Posterior cingulate gyrus (tissue), 11 donors: ENCODE measurements at places on chromosomes 6 and 20.

DNA sequence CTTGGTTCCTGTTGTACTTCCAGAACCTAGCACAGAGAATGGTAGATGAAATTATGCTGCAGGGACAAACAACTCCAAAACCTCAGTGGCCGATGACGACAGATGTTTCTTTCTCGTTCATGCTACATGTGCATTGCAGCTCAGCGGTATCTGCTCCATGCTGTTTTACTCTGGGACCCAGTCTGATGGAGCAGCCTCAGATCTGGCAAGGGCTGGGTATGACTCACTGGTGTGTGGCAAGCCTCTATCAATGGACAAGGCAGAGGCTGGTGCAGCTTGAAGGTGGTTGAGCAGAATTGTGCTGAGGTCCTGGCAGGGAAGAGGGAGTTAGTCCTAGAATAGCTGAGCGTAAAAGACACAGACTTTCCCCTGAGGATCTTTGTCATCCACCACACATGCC is 10.3 kb upstream of the BLCAP start:
- DNase-seq = peak; percentile 51

DNA sequence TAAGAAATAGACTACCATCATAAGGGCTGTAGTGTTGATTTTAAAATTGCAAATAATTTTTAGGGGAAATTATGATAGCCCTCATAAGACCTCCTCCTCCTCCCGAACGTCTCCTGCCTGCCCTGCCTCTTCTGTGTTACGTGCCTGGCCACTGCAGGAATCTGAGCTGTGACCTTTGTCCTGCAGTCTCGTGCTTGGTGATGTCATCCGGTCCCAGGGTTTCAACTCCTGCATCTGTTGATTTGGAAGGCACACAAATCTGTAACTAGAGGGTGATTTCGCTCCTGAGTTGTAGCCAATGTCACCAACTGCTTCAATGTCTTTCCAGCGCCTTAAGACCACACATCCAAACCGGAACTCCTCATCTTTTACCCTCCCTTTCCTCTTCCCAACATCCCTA is 163.2 kb downstream of the AIG1 start:
- DNase-seq = no peak

DNA sequence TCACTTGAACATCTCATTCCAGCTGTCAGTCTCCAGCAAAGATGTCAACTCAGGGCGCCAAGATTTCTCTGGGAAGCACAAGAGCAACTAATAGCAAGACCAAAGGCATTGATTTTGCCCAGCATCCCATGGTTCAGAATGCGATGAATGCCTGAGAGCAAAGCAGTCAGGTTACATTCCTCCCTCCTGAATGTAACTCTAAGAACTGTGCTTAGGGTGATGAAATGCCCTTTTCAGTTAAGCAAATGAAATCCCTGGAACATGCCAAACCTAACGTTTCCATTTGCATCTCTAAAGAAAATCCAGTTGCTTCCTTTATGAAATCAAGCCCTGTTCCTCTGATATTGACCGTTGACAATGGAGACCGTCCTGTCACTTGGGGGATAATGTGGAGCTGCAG is 224.0 kb upstream of the PLN start:
- DNase-seq = no peak

DNA sequence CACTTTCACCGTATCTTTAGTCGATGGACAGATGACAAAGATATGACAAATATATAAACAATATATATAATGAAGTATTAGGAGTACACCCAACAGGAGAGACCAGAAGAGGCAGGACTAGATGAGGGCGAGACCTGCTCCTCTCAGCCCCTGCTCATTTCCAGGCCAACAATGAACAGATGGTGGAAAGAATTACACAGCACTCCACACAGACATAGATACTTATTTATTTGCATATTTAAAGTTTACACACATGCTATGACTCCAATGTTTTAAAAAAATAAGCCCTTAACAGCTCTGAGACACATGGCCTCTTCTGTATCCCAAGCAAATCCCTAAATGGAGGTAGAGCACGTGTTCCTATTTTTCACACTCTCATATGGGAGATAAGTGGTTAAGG is 10.4 kb downstream of the FAM210B start:
- DNase-seq = no peak

- no peak for DNase-seq
Observed at GRCh38 chr20:61361501-61361900, 109.4 kb downstream of the CDH4 start.

DNA sequence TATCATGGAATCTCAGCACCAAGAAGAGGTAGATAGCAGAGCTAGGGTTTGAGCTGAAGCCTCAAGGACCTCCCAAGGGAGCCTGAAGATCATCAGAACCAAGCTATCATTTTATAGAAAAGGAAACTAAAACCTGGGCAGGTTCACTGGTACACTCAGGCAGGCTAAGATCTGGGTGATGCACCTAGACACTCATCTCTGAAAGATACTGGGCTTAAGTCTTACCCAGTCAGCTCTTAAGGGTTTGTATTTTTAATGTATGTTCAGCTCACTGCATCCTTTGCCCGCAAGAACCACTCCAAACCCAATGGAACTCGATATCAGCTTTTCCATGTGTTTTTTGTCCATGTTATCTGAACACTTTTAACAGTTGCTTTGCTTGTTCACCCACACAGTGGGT is 78.0 kb upstream of the SLC22A16 start:
- no peak for DNase-seq

GRCh38 chr6:168134560-168135201 is 55.7 kb upstream of the FRMD1 start:
- DNase-seq = no peak
